Stimulated activated CD8-positive, alpha-beta memory T cell treated with anti-CD3 and anti-CD28 coated beads, Interleukin-7, amount 100 ng/mL, for 1 hour (primary cell): ENCODE measurements at places on chromosomes 2 and 18.

- no peak for DNase-seq
Measured at GRCh38 chr18:24189007-24189528, 50.2 kb downstream of the CABYR start.

DNA sequence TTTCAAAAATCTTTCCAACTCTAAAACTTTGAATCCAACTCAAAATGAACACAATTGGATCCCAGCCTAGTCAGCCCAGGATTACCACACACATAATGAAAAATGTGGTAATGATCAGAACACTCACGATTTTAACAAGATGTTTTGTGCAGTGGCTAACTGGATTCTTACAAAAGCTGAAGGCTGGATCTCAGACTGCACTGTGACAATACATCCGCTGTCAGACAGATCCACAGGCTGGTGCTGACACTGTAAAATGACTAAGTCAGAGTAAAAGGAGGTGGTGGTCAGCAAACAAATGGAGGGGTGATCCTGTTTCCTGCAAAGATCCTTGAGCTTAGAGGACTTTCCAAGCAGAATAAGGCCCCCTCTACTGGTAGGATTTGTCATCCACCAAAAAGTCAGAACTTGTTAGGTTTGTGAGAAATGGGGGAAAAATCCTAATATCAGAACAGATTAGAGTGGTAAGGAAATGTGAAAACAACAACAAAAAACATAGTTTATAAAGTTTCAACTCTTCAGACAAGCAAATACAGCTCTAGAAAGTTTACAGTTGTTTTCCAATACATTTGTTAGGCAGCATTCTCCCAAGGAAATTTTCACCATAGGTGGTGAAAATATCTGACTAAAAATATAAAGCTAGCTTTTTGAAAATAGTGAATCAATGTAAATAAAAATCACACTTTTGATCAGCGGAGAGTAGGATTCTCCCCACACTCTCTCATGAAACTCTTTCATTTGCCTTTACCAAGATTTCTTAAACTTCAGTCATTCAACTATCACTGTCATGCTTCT, 211.9 kb downstream of the AGPS start:
- no peak for DNase-seq

GRCh38 chr2:175855794-175856453, 146.1 kb downstream of the LNPK start:
- no peak for DNase-seq

DNA sequence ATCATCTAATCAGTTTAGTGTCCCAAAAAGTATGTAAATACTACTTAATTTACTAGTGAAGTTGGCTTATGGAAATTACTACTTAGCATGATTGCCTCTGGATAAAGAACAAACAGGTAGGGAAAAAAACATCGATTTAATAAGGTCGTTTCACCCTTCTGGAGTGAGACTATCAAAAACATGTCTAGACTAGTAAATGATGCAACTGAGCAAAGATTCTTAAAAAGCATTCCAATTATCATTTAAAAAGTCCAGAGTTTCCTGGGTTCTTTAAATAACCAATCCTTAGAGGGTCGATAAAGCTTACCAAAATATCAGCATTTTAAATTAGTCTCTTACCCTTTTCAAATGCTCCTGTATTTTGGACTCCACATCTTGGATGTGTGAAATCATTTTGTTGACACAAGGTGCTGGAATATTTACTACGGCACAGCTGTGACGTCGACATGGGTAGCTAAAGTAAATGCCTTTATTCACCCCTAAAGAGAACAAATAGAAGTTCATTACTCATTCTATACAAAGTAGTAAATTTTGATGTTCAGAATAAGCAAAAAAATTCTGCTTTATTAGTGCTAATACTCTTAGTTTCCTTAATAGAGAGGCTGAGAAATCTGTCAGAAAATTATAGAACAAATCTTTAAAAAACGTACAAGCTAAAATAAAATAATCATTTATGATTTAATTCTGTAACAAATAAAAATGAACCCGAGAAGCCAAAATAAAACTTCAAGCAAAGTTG, 70.6 kb downstream of the CCDC178 start:
- DNase-seq, result no peak

DNA sequence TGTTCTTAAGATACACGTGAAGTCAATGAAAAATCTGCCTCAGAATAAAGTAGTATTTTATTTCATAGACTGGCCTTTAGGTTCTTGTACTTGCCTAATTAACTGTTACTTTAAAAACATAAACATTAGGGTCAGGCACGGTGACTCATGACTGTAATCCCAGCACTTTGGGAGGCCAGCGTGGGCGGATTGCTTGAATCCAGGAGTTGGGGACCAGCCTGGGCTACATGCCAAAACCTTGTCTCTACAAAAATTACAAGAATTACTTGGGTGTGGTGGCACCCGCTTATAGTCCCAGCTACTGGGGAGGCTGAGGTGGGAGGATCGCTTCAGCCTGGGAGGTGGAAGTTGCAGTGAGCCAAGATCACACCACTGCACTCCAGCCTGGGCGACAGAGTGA, 16.0 kb upstream of the SNORC start:
- DNase-seq, result no peak

DNA sequence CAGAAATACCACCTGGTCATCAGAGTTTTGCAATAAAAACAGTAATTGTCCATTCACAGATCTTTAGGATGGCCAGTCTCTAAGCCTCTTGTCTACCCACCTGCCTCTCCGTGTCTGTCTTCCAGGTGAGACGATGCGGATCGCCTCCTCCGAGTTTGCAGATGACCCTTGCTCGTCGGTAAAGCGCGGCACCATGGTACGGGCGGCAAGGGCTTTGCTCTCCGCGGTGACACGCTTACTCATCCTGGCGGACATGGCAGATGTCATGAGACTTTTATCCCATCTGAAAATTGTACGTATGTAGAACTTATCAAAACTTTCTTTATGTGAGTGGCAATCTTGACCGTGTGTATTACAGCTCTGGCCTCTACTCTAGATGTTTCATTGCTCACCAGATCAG, 345.0 kb downstream of the CTNNA2 start:
- DNase-seq, result no peak

- no peak for DNase-seq
Measured at GRCh38 chr2:216776066-216776850, 80.9 kb upstream of the IGFBP5 start.

GRCh38 chr2:29920631-29921559, 491 bp downstream of the ALK start:
- DNase-seq, result no peak

DNA sequence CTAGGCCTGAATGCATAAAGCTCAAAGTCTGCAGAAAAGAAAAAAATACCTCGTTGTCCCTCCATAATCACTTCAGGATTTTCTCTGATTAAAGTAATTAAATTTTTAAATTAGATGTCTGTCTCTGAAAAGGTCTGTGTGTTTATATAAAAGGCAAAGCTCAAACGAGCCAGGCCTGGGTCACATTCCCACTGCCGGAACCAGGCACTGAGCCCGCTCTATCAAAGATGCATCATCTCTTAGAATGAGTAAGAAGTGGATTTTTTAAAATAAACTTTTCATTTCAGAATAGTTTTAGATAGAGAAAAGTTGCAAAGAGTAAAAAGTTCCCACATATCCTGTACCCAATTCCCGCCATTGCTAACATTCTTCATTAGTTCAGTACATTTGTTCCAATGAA, 202.1 kb upstream of the KYNU start:
- no peak for DNase-seq

- no peak for DNase-seq
Measured at GRCh38 chr2:167987558-167987957, 259.8 kb downstream of the STK39 start.

- no peak for DNase-seq
Measured at GRCh38 chr18:41906528-41907146, 48.4 kb upstream of the PIK3C3 start.

- DNase-seq, result no peak
Measured at GRCh38 chr2:171678619-171679018, 8.7 kb upstream of the DYNC1I2 start.

DNA sequence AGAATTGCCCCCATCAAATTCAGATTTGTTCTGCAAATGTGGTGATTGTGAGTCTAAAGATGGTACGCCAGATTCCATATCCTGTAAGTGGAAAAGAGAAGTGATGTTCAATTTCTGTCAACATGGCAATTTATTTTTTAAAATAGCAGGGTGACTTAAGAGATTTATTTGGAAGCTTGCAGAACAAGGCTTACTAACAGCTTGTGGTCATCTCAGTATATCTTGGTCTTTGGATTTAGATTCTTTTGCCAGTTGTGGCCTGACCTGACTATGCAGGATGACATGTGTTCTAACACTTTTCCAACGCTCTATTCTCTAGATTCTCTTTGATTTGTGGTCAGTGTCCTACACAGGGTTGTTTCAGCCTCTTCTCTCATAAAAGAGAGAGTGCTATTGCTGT, 74.4 kb downstream of the MAP3K20 start:
- no peak for DNase-seq

GRCh38 chr2:20366672-20367116, 16.1 kb upstream of the PUM2 start:
- DNase-seq, result no peak

DNA sequence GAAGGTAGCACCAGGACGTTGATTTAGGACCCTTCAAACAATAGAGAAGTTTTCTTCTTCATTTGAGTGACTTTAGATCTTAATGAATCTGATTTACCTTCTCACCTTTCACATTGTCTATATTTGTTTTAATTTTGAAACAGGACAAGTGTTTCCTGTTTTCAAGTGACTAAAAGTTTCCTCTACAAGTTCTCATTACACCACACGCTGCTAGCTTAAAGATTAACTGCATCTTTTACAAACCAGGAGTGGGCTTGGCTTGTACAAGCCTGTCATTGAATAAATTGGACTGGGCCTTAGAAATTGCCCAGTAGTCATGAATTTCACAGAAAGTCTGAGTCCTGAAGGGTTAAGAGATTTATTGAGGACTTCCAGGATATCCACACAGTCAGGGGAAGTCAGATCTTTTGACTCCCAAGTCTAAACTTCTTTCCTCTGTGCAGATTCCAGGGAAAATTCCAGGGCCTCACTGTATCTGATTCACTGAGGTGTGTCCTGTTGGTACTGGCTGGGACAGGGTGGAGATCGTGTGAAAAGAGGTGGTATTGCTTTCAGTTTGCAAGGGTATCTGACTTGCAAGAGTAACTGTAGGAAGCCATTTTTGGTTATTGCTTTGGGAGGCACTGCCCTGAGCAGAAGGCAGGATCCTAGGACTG, 3.4 kb downstream of the SGPP2 start:
- DNase-seq, result no peak

DNA sequence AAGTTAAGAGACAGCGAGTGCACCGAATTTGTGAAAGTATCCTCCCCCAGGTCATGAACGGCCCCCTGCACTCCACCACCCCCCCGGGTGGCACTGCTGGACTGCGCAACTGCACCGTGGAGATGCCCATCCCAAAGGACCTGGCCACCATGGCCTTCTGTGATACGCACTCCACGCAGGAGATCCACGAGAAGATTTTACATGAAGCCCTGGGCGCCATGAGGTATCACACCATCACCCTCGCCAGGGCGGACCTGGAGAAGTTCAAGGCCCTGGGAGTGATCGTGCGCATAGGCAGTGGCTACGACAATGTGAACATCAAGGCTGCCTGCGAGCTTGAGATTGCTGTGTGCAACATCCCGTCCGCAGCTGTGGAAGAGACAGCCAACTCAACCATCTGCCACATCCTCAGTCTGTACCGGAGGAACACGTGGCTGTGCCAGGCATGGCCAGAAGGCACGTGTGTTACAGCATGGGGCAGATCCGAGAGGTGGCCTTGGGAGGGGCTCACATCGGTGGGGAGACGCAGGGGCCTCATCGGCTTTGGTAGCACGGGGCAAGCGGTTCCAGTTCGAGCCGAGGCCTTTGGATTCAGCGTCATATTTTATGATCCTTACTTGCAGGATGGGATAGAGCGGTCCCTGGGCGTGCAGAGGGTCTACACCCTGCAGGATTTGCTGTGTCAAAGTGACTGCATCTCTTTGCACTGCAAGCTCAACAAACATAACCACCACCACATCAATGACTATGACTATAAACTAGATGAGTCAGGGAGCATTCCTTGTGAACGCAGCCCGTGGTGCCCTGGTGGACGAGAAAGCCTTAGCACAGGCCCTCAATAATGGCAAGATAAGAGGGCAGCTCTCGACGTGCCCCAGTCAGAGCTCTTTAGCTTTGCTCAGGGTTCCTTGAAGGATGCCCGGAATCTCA, 290.8 kb upstream of the MC4R start:
- DNase-seq, result no peak

GRCh38 chr2:65212115-65212514, 15.5 kb upstream of the ACTR2 start:
- no peak for DNase-seq

- no peak for DNase-seq
Measured at GRCh38 chr2:23904215-23904614, 22.7 kb downstream of the ATAD2B start.

GRCh38 chr2:7795778-7796563, 878.8 kb downstream of the RNF144A start:
- DNase-seq, result no peak

DNA sequence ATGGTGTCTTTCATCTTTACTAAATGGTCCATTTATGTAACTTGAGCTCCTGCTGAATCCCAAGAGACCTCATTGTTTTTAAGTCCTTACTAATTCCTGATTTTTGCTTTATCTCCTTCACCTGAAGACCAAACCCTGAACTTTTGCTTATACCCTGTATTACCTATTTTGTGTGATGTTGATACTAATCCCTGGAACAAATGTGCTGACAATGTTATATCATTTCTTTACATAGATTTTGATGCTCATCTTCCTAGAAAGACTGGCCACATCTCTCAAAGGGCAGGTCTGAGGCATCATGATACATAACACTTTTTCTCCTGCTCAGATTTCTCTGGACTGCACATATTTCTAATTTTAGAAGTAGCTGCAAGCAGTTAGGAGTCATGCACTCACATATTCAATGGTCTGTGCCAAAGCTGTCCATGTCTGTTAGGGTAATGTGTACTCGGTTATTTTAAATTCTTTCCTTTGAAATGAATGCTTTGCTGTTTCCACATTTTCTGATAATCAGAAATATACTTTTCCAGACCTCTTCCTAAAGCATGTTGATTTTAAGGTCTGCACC, 427.9 kb upstream of the HNRNPA3 start:
- no peak for DNase-seq

DNA sequence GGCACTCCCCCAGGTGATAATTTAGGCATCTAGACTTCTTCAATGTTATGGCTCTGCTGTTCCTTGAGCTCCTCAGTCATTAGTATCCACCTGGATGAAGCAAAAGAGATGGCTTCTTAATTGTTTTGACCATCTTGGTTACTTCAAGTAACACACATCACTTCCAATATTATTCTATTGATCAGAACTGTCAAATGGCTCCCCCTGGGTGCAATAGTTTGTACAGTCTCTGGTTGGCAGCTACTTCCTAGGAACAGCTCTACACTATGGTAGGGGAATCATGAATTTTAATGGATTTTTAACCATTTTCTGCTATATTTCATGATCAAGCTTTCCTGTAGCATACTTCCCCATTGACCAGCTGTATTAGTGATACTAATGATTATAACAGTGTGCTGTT, 157.0 kb downstream of the NYAP2 start:
- DNase-seq, result no peak
